ENCODE measurements at places on chromosomes 2 and 18.

DNA sequence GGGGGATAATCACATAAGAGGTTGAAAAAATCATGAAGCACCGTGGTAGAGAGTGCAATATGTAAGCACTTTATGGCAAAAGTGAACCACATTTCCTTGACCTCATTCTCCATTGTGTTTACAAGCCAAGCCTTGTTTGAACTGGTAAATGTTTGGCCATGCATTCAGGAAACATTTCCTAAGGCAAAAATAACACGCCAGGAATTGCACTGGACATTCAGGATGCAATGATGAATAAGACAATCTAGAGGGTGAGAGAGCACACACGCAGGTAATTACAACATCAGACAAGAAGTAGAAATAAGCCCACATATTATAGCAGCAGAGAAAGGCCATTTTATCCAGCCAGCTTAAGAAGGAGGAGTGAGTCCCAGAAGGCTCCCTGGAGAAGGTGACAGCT lies 218.0 kb upstream of the OSR1 start:
- DNase-seq, result no peak

DNA sequence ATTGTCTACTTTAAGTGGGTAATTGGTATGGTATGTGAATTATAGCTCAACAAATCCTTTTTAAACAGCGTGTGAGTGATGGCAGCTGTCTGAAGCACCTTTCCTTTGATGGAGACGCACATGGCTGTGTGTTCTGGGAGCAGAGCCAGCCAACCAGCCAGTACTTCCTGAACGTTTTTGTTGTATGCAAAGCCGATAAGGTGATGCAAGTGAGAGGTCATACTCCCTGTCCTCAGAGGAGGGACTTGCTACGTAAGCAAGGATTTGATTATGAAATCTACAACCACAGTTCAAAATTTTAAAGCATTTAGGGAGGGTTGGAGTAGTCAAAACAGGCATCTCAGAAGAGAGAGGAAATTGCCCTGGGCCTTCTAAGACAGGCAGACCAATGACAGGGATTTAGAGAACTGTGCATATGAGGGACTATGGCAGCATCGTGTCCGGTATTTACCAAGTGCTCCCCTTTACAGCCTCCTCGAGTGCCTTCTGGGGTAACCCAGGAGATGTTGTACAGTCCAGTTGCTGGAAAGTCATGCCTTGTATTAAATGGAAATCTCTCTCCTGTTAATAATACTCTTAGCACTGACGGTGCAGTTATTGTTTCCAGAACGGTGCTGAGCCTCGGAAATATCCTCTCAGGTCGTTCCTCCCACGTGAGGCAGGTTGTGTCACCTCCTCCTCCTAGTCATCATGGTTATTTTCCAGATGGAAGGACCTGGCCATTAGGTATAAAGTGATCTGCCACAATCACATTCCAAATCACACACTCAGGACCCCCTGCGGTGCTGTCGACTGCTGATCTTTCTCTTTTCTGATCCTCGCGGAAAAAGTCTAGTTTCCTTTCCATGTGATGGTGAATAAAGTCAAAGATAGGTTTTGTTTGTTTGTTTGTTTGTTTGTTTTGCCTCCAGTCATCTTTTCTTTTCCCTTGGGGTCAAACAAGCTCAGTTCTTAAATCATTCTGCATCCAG lies 28.4 kb downstream of the ARHGEF4 start:
- DNase-seq, result no peak

GRCh38 chr2:63660060-63660459 lies 71.3 kb downstream of the MDH1 start:
- DNase-seq, result no peak

- DNase-seq, result no peak
Measured at GRCh38 chr2:191105082-191105481, 45.7 kb downstream of the STAT4 start.

DNA sequence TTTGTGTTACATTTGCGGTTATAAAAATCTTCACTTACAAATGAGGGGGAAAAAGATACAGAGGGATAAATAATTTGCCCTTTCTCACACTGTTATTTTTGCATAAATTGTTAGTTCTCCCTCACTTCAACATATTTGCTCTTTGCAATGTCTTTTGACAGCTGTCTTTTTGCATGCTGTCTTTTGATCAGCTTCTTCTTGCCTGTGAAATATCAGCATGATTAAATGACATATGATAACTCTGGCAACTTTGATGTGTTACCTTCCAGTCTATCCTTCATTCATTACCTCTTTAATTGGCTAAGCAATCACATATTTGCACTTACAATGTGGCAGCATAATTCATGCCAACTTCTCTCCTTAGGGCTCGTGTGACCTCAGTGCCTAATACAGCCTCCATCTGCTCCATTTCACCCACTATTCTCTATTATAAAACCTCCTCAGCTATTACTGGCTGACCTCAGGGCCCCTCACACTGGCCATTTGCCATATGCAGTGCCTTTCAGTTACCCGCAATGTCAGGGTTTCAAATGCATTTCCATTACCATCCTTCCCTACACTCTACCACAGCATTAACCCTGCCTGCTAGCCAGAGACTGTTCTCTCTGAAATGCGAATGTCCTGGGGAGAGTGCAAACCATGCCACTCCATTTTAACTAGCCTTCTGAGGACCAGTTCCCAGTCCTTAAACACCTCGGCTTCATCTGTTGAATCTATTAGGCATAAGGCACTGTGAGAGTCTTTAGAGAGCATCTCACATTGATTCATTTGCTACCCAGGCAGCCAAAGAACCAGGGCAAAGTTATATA lies 1056.6 kb upstream of the CHAC2 start:
- no peak for DNase-seq

DNA sequence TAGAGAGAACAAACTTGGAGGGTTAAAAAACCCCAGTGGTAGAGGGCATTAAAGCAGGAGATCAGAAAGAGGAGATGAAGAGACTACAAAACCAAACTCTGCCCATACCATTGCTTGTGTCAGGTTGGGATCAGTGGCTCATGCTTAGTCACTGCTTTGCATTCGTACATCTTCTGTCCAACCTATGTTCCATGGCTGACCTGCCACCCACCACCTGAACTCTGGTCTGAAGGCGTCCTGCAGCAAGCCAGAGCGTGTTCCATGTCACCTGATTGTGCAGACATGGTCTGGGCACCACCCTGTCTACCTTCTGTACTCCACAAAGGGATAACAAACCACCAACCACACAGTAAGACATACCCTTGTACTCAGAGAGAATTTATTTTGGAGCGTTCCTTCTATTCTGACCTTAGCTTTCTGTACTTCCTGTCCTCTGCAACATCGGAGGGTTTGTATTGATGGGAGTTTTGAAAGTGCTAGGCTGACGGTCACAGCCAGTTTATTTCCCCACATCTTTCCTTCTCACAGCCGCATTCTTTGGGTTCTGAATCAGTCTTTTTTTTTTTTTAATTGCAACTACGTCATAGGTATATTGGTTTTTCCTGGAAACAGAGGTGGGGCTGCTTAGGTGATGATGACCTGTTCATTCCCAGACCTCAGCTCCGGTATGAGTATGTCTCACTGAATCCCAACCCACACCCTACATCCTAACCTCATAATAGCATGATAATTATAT lies 88.3 kb downstream of the SOWAHC start:
- DNase-seq, result no peak

- DNase-seq, result no peak
Measured at GRCh38 chr18:2961821-2962220, 51.1 kb downstream of the LPIN2 start.

- DNase-seq, result no peak
Measured at GRCh38 chr18:59049721-59050660, 89.7 kb upstream of the SEC11C start.

GRCh38 chr2:143533846-143534245 lies 404.6 kb downstream of the ARHGAP15 start:
- no peak for DNase-seq

- DNase-seq, result no peak
Measured at GRCh38 chr2:11862049-11862448, 115.6 kb downstream of the LPIN1 start.

DNA sequence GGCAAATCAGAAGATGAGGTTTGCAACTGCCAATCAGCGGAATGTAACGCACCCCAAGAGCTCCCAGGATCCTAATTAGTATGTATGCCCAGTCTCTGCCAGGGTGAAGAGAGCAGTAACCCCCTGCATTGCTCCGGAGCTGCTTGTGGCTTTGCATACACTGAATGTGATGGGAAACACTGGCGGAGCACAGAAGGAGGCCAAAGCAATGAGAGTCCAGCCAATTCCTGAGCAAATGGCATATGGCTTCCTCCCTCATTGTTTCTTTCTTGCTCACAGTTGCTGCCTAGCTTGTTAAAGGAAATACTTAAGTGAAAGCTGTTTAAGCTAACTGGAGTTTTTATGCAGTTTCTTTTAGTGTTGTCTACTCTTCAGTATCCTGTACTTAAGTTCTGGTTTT lies 343.5 kb upstream of the NT5C1B start:
- DNase-seq, result no peak

DNA sequence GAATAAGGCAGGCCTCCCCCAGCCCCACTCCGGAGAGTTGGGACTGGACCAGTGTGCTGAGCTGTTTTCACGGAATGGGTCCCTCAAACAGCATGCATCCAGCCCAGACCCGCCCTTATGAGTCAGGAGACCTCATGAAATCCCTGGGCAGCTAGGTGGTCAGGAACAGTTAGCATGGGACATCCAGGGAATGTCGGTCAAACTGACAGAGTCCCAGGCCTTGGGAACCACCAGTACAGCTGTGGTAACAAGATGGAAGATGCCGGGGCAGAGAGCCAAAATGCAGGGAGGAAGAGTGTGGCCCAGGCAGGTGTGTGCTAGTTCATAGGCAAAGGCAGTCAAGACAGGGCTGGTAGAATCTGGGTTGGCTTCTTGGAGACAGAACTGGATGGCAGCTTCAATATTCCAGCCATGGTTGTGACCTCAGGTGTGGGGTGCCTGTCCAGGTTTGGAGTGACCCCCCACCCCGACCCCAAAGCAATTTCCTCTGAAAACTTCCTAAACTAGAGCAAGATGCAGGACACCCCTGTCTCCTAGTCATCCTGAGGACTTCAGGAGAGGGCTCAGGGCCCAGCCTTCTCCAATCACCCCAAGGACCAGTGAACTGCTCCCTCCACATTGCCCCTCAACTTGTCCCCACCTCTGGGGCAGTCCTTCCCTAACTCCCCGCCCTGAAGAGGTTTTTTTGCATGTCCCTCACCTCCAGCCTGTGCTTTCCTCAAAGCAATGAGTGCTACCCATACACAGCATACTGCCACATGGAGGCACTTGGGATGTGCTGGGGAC lies 46.5 kb downstream of the KCNIP3 start:
- DNase-seq, result no peak

DNA sequence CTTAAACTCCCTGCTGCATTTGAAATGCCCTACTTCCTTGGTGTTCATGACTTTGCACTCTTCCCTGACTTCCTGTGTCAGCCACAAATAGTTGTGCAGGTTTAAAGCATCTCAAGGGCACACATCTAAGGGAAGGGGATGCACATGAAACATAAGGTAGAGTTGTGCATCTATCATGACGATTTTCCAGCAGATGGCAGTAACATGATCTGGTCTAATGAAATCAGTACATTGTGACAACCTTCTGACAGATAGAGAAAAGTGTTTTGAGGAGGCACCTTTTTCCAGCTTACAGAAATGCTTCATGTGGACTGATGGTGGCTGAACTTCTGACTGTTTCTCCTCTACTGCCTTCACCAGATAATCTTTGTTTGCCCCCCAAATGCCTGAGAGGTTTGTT lies 238.9 kb downstream of the XIRP2 start:
- DNase-seq, result no peak

GRCh38 chr2:25585189-25585588 lies 88.2 kb downstream of the DTNB start:
- no peak for DNase-seq

All from stimulated activated CD4-positive, alpha-beta T cell treated with anti-CD3 and anti-CD28 coated beads, TNF-alpha, amount 100 ng/mL, for 1 hour (primary cell).